ENCODE measurements at places on chromosomes 5 and 9. TPM values are rescaled to one million over a fixed set of nuclear protein-coding genes. Genes with fewer than 3 reads are reported as not detected.

- DNase-seq = no peak
Measured at GRCh38 chr5:9494301-9494700, 51.6 kb downstream of the SEMA5A start.

DNA sequence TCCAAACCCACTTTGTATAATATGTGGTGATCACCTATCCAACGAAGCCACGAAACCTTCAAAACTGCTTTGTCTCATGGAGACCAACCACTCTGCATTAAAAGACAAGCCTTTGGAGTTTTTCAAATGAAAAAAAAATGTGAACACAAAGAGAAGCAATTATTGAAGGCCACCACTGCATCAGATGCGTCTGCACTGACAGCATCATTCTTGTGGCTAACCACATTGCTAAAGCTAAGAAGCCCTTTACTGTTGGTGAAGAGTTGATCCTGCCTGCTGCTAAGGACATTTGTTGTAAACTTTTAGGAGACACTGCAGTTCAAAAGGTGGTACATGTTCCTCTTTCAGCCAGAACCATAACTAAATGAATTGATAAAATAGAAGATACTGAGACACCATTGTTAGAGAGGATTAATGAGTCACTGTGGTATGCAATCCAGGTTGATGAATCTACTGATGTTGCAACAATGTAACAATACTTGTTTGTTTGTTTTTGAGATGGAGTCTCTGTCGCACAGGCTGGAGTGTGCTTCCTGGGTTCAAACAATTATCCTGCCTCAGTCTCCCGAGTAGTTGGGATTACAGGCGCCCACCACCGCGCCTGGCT is 45.4 kb downstream of the TAF11L14 start:
- no peak for DNase-seq

DNA sequence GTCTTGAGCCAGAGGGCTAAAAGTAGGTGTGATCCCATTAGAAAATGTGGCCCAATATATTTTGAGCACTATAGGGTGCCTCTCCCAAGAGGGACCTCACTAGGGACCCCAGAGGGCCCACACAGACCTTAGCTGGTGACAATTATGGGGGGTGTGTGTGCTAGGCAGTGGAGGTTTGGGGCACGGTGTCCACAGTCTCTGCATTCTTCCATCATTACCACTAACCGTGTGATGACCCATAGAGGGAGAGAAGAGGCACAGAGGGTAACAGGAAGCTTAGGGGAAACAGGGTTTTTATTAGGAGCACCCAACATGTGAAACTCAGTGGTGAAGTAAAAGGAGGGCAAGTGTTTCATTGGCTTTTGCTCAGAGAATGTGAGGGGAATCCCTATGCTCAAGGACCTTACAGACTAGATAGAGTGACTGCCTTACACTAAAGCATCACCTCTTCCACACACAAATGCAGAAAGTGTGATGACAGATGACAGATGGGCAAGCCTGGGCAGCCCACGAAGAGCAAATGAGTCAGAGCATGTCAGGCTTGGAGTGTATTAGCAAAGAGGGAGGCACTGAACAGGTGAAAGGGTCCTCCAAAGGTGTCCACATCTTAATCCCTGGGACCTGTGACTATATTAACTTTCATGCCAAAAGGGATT is 2.5 kb upstream of the ACTL7A start:
- DNase-seq = no peak

GRCh38 chr9:72937545-72937944 is 15.3 kb downstream of the ALDH1A1 start:
- no peak for DNase-seq

DNA sequence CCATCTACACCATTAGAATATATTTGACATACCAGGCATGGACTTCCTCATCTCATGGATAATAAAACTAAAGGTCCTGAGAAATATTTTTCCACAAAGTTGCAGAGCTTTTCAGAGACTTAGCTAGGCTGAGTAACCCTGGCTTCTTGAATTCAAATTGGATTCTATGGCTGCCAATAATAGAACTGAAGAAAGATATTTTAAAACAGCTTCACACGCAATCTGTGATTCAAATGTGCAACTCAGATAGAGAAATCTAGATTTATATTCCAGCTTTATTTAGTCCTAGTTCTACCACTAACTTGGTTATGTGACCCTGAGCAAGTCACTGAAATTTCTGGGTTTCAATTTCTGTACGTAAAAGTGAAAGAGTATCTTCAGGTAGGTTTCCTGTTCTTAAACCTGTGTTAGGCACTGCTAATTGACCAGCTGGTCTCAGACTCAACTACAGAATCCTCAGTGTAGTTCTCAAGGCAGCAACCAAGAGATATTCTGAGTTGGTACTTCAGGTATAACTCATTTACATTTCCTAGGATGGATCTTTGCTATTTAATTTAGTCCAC is 235.3 kb downstream of the GABRB2 start:
- DNase-seq = no peak

DNA sequence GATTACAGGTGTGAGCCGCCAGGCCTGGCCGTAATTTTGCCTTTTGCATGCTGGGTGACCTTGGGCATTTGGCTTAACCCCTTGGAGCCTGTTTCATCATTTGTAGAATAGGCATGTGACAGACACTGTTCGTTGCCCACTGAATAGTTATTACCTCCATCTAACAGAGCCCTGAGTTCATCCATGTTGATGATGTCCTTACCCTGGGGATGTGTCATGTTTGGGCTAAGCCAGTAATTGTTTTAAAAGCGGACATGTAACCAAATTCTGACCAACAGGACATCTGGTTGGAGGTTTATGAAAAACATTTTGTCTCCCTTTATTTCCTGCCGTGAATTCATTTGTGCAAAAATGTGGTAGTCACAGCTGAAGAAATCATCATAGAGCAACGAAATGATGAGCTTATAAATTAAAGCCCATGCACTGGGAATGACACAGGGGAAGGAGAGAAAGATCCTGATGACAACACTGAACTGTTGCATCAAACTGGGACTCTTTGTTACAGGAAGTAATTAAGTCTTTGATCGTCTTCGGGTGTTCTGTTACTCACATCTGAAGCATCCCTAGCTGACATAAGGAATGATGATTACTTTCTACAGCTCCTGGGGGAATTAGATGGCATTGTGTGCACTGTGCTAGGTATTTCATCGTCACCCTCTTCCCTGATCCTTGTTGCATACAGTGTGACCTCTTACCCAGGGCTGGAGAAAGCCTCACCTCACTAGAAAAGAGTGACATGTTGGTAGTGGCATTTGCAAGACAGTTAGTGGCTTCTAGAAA is 117.8 kb downstream of the FGF18 start:
- no peak for DNase-seq

Gene MEGF10
- total RNA-seq = under 0.01 TPM

Gene TLR4
- 94.5 TPM for total RNA-seq

All from thoracic aorta (tissue), 2 donors.